ENCODE measurements at places on chromosomes 4 and X. TPM values are rescaled to one million over a fixed set of nuclear protein-coding genes. Genes with fewer than 3 reads are reported as not detected.

Gene NLGN4X
- 20.0 TPM for total RNA-seq

Gene UGT2B15
- 0.05 TPM for total RNA-seq

Gene NHS
- total RNA-seq = 1.7 TPM

Gene GALNTL6
- 0.05 TPM for total RNA-seq

DNA sequence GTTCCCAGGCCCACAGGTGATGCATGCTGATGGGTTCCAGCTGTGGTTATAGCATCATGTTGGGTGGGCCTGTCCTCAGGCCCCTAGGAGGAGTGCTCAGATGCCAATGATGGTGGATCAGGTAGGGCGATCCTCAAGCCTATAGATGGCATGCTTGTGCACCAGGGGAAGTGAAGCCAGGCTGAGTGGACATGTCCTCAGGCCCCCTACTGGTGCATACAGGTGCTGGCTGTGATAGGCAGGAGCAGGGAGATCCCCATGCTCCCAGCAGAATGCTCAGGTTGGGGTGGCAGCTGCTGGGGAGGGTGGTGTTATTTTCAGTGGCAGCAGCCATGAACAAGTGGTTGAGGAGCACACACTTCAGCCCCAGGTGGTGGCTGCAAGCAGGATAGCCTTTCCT lies 96.0 kb downstream of the SMARCA1 start:
- DNase-seq = no peak

Gene MTMR8
- total RNA-seq = 2.1 TPM

- no peak for DNase-seq
These were observed 6.1 kb upstream of the BDH2 start for GRCh38 chr4:103105558-103106356.

DNA sequence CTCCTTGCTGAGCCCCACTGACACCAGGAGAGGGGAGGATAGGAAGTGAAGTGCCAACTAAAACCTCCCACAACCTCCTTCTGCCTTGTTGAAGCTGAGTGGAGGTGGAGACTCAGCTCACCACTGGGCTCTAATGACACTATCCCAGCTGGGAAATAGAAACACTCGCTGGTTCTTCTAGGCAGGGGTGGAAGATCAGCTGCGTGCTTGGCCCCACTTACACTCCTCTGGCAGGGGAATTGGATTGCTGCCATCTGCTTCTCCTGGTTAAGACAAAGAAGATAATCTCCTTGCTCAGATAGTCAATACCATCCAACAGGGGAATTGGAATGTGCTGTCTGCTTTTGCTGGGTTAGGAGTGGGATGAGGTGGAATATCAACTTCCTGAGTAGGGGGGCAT lies 392.5 kb downstream of the ZNF674 start:
- no peak for DNase-seq

GRCh38 chrX:95346856-95347255 lies 1337.8 kb upstream of the DIAPH2 start:
- no peak for DNase-seq

DNA sequence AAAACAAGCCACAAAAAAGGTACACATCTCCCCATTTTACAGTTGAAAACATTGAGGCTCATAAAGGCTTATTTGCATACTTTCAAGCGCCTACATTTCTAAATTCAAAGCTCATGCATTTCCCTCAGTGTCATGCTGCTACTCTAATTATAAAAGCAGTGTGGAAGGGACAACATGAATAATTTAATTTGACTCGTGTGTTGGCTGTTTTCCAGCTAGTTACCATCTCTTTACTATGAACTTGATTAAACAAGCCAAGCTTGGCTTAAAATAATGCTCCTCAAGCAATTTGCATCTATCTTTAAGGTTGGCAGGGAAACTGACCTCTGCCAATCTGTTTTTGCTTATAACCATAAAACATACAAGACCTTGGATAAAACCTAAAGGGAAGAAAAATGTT lies 252.5 kb upstream of the NEIL3 start:
- no peak for DNase-seq

GRCh38 chrX:122504026-122504425 lies 680.1 kb upstream of the GRIA3 start:
- no peak for DNase-seq

DNA sequence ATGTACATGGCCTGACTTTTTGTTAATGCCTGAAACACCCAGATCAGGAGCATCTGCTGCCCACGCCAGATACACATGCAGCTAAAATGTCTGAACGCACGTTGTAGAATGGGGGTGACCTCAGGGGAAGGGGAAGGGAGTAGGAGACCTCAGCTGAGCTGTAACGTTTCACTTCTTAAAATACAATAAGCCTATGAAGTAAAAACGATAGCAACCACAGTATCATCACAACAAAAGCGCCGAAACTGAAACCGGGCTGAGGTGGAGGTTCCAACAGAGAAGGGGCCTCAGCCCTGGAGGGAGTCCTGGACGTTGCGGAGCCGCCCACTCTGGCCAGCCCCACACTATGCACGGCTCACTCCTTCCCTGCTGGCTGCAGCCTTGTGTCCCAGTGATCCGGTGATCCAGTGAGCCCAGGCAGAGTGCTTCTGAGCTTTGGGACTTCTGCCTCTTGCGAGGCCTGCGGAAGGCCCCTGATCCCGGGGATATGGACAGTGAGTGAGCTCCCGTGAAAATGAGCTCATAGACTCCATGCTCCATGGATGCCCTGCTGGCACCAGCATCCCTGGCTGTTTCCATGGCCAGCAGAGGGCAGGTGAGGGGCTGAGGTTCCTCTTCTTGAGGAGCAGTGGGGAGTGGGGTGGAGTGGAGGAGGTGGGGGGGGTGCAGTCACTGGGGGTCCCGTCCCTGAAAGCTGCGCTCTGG lies 52.0 kb downstream of the HMX1 start:
- no peak for DNase-seq

GRCh38 chr4:21948347-21949072 lies at the start of gene KCNIP4:
KCNIP4 (minus strand) TSS chr4:21948772.
- DNase-seq = peak; percentile 4

Gene C1QTNF7
- 0.61 TPM for total RNA-seq

DNA sequence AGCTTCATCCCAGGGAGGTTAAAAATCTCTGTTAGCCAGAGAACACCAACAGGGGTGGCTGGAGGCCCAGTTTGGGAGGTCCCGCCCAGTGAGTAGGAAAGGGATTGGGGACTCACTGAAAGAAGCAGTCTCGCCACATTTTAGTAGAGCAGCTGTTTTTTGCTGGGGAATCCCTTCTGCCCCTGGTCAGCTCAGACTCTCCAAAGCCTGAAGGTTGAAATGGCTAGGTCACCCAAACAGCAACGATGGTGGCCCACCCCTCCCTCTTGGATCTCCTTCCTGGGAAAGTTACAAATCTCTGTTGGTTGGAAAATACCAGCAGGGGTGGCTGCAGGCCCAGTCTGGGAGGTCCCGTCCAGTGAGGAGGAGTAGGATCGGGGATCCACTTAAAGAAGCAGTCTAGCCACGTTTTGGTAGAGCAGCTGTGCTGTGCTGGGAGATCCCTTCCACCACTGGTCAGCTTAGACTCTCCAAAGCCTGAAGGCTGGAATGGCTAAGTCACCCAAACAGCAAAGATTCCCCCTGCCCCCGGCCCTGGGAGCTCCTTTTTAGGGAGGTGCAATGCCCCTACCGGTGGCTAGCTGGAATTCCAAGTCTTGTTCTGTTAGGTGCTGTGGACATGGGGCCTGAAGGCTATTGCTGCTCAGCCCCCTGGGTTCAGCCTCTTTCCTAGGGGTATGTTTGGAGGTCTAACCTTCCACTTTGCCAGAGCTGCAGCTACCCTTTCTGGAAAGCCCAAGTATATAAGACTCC lies 40.0 kb upstream of the TEX13A start:
- DNase-seq = no peak

DNA sequence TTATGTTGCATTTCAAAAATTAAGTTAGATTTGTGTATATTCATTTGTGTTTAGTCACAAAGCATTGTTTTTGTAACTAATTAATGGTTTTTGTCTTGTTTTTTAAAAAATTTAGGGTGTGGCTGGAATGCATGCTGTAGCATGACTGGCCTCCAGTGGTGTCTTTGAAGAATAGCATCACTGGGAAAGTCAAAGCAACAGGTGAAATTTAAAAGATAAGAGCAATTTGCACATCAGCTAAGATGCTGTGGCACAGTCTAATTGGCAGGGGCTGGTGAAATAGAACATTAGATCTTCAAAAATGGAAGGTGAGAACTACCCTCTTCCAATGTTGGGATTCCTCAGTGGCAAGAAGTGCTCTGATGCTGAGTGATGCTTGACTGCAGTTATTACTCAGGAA lies 45.3 kb downstream of the ANK2 start:
- DNase-seq = no peak

Gene TKTL2
- not detected for total RNA-seq

GRCh38 chr4:185298728-185299430 lies 89.5 kb downstream of the SNX25 start:
- no peak for DNase-seq

- DNase-seq = no peak
These were observed 178.9 kb downstream of the CENPC start for GRCh38 chr4:67366311-67366861.

DNA sequence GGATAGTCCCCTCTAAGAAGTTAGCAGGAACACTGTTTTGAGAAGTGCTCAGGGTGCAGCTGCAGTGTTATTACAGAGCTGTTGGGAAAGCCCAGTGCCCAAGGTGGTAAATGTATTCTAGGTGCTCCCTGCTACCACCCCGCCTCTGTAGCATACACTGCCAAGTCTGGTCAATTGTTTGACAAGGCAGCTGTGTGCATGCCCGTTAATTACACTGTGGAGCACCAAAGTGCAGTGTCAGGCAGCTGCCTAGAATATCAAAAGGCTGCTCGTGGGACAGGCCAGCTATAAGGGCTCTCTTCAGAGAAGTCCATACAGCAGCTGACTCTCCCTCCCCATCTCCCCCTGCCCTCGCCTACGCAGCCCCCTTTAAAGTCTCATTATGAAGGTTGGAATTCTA lies 99.9 kb upstream of the KLHL13 start:
- no peak for DNase-seq

GRCh38 chr4:336893-337142 lies 796 bp upstream of the ZNF141 start:
- no peak for DNase-seq

DNA sequence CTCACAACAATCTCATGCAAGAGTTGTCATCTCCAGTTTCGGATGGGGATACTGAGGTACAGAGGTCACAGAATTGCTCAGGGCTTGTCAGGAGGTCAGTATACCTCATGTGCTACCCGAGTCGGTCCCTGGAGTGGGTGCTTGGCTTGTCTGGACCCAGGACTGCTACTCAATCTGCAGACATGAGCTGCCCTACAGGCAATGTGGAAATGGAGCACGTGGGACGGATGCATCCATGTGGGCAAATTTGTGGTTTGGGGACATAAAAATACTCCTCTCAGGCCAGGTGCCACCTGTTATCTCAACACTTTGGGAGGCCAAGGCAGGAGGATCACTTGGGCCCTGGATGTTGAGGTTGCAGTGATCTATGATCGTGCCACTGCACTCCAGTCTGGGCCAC lies 15.8 kb downstream of the USP11 start:
- DNase-seq = no peak

DNA sequence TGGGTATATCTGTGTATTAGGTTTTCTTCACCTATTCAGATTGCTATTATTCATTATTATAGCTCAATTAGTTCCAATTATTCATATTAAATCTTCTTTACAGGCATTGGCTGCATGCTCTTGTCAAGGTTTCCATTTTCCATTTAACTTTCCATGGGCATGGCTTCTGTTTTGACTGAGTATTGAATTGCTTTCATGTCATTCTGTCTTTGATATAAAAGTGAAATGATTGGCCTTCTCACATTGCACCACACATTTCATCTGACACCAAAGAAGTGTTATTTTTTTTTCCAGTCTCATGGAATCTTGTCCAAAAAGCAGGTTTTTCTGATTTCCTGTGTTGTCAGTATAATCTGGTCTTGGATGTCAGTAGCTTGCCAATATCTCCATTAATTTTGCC lies 1244.3 kb downstream of the RAPGEF2 start:
- no peak for DNase-seq

DNA sequence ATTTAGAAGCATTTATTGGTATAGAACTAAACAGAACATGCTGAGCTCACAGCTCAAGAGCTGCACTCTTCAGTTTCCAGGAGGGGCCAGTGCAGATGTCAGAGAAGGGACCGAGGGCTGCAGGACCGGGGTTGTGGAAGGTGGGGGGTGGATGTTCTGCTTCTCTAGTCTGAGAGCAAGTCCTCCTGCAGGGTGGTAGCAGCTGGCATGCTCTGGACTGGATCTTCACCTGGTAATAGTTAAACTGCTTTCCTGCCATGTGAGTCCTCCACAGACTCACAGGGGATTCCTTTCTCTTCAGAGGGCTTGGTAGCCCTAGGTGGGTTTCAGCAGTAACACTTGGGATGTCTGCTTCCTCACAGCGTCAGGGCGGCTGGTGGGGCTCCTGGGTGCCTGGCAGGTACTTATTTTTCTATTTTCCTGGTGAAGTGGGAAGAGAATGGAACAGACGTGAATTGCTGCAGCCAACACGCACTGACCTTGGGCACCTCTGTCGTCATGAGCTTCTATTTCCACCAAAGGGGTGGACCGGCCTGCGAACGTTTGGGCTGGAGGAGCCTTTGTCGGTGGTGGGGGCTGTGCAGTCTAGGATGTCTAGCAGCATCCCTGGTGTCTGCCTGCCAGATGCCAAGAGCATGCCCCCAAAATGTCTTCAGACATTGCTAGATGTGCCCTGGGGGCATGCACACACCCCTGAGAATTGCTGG lies 2.5 kb downstream of the MAEA start:
- DNase-seq = no peak

Gene MTNR1A
- total RNA-seq = 0.05 TPM

DNA sequence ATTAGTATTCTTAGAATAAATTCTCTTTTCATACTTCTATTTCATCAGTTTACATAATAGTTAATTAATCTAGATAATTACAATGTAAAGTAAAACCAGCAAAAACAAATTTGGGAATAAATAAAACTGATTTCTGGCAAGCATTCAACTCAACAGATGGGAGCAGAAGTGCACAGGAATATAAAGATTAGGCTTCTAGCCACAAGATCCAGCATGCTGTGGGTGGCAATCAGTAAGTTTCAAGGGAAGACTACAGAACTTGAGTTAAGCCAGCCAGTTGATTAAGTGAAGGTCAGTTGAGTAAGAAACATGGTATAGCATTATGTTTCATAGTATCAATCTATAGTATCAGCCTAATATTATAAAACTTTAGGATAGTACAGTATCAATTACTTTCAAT lies 324.2 kb upstream of the AADAT start:
- DNase-seq = no peak

GRCh38 chr4:83894831-83895230 lies 358.9 kb downstream of the GPAT3 start:
- DNase-seq = no peak

Gene SRPX
- total RNA-seq = 11.1 TPM

DNA sequence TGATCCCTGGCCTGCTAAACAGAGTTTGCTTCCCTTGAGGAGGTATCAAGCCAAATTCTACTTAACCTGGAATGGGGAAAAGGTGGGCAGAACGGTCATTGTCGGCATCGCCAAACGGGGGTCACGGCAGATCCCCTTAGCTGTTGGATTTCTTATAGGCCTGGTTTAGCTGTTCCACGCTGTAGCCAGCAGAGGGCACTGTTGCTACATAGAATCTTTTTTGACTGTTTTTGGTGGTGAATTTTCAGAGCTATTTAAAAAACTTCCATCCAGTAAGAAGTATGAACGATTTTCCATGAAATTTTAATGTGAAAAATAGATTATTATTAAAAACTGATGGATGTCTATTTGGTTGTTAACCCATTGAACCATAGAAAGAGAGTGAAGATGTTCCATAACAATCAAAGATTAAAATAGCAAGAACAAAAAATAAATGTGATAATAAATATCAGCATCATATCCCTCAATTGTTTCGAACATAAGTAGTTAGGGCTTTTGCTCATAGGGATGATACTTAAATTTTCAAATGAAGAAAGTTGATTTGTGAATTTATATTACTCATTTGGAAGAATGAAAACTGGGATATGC lies 56.6 kb downstream of the LINC00632 start:
- DNase-seq = peak; percentile 54

- DNase-seq = no peak
These were observed 88.2 kb downstream of the TMA16 start for GRCh38 chr4:163582703-163583102.

All from thymus (tissue), 14 donors.